ENCODE measurements at places on chromosomes 5 and 9.

- DNase-seq = no peak
Measured at GRCh38 chr9:108780942-108781734, 74.6 kb downstream of the ACTL7B start.

- no peak for DNase-seq
Measured at GRCh38 chr9:2727966-2728613, 10.8 kb downstream of the KCNV2 start.

DNA sequence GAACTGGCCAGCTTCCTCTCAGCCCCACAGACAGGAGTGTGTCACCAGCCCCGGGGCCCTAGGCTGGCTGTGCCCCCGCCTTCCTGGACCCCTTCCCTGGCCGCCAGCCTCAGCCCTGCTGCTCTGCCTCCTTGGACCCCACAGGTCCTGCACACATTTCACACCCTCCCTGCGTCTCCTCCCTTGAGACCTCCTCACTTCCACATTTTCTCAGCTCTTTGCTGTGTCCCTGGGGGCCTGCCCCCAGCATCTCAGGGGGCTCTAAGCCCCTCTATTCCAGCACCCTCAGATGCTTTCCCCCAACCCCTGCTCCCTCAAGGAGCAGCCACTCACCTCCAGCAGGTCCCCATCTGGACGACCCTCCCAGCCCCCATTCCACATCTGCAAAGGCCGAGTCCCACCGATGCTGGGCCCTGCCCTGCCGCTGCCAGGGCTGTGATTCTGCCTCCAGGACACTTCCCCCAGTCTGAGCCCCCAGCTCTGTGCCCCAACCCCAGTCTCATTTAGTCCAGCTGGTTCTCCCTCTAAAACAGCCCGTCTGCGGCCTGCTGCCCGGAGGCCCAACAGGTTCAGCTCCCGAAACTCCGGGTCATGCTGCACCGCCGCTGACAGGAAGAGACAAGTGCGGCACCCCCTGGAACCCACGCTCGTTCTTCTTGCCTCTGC, 4.2 kb downstream of the SLC34A3 start:
- no peak for DNase-seq

- DNase-seq = no peak
Measured at GRCh38 chr9:9912459-9912858, 700.3 kb downstream of the PTPRD start.

DNA sequence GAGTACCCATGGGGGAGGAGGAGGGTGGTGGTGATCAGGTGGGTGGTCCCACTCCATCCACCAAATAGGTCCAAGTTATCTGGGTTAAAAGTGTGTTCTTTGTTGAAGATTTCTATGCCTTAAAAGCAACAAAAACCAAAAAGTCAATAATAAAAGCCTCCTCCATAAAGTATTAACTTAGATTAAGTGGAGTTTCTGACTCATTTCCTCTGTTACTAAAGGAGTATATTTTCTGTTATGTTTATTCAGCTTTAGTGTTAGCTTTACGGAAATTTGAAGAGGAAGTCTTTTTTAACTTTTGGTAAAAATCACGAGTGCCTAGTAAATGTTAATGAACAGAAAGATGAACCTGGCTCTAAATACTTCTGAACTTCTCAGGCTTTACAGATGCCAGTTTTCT, 17.8 kb downstream of the FBXO38 start:
- no peak for DNase-seq

DNA sequence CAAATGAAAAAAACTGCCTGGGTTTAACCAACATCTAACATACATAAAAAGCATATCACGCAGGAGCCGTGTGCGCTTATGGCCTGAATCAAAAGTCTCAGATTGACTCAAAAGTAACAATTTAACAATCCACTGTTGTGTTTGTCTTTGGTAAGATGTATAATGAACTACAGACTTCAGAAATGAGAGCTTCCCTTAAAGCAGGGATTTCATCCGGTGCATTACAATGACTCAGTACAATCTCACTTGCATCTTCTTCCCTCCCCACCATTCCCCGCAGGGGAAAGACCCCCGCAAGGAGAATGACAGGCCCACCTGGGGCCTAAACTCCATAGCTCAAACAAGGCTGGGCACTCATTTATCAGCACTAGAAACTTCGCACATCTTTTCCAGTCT, 1.4 kb downstream of the ZFR start:
- DNase-seq = no peak

GRCh38 chr9:126150411-126151030, 176.1 kb upstream of the MVB12B start:
- DNase-seq = no peak

- DNase-seq = no peak
Measured at GRCh38 chr5:1322955-1323802, 21.7 kb downstream of the CLPTM1L start.

GRCh38 chr5:181260720-181261319, at the start of gene TRIM52:
TSS of gene TRIM52 (minus strand) at chr5:181261143. CDS start at chr5:181260813, 330 bp downstream.
- DNase-seq = no peak

- no peak for DNase-seq
Measured at GRCh38 chr5:168159425-168159824, 132.0 kb upstream of the WWC1 start.

DNA sequence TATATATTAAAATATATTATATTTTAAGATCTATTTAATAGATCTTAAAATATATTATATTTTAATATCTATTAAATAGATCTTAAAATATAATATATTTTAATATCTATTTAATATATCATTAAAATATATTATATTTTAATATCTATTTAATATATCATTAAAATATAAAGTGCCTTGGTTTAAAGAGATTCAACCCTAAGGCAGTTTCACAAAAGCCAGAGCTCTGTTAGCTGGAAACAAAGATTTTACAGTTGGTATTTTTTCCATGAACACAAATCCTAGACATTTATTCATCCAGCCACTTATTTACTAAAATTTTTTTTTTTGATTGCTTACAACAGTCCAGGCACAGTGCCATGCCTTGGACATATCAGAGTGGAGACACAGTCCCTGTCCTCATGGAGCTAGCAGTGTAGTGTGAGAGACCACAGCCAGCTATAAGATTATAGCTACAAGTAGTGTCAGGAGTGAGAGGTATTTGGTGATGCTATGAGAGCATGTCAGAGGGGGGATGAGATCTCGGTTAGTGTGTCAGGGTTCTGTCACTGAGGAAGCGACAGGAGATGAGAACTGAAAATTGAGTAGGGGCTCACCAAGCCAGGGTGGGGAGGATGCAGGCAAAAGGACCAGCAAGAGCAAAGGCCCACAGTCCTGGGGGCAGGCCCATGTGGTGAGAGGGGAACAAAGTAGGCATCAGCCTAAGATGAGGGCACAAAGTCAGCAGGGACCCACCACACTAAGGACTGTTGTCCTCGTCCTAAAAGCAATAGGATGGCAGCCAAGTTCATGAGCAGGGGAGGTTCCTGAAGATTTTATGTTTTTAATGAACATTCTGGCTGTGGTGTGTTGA, 74.5 kb downstream of the FBXO38 start:
- DNase-seq = no peak

DNA sequence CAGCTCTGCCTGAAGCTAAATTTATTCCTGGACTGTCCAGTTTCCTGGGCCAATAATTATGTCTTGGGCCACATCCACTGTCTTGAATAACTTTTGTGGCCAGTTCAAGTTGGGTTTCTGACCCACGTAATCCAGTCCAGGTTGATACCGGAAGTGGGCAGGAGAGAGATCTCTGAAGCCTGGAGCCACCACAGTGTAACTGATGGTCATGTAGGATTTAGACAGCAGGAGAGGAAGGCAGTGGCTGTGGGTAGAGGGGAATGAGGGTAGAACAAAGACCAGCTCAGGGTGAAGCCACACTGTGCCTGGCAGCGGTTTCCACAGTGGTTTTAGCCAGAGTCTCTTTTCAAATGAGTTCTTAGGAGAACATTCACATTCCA, 30.2 kb downstream of the SH3PXD2B start:
- DNase-seq = no peak

DNA sequence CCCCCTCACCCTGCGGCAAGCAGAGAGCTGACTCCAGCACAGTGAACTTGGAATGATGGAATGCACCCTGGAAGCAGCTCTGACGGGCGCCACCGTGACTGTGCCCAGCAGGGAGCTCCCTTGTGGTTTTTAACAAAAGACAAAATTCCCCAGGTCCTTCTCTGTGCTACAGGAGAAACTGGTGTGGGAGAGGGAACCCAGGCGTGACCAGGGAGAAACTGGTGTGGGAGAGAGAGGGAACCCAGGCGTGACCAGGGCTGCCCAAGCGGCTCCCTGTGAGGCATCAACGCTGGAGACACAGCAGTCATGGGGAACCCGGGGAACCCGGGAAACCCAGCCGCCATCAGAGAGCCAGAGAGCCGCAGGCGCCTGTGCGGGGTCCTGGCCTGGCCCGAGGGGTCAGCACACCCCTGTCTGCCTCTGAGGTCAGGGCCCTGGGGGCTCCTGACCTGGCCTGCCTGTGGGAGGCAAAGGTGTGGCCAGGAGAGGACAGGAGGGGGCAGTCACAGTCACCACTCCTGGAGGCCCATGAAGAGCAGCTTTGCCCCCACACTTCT, 3.1 kb upstream of the AHRR start:
- no peak for DNase-seq

DNA sequence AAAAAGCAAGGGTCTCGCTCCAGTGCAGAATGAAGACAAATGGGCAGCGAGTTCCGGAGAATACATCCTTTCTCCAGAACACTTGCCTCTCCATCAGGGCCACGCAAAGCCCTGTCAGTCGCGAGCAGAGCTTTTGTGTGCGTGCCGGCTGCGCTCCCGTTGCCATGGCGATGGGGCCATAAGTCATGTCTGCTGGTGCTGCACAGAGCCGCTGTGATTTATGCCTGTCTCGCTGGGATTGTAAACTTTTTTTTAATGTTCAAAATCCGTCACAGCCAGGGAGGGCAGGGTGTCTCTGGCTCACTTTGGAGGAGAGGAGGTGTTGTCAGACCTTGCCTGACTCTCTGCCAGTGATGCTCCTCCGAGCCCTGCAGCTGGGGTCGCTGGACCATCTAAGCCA, 272.7 kb downstream of the TRIM32 start:
- no peak for DNase-seq

- DNase-seq = no peak
Measured at GRCh38 chr5:54457094-54457862, 1.8 kb downstream of the HSPB3 start.

DNA sequence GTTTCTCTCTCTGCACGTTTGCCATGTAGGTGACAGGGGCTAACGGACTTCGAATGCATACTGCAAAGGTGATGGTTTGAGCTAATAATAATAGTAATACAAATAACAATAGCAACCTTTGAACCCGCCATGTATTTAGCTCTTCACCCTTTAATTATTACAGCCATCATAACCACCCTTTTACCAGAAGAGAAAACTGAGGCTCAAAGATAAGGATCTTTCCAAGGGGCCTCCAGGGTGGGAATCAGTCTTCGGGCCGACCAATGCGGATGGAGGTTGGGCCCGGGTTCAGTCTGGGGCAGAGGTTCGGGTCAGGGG, 494 bp downstream of the CDKN2AIPNL start:
- DNase-seq = no peak

- DNase-seq = no peak
Measured at GRCh38 chr5:5473226-5473625, 50.7 kb downstream of the ICE1 start.

GRCh38 chr9:6945816-6946215, 188.0 kb downstream of the KDM4C start:
- no peak for DNase-seq

DNA sequence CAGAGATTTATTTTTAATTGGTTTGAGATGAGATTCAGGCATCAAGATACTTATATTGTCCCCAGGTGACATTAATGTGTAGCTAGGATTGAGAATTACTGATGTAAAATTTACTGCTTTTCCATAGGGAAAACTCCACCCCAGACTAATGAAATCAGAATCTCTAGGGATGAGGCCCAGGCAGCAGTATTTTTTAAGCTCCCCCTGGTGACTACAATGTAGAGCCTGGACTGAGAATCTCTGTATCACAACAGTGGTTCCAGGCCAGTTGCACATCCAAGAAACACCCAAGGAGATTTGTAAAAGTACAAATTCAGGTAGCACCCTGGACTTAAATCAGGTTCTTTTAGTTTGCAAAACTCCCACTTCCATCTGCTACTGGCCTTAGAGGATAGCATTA, 185.7 kb downstream of the MARCHF11 start:
- DNase-seq = no peak

- no peak for DNase-seq
Measured at GRCh38 chr5:40841068-40841805, at the start of gene CARD6. TSS of gene CARD6 (plus strand) at chr5:40841367. CDS start at chr5:40841383, 16 bp downstream.

- no peak for DNase-seq
Measured at GRCh38 chr9:134474055-134474370, 147.8 kb downstream of the RXRA start.
